ENCODE measurements at places on chromosomes 6 and 20.

GRCh38 chr6:75450903-75451302 lies 42.7 kb downstream of the FILIP1 start:
- no peak for DNase-seq

GRCh38 chr20:7497985-7498384 lies 442.3 kb downstream of the HAO1 start:
- DNase-seq = no peak

- no peak for DNase-seq
Measured at GRCh38 chr20:20658871-20659431, 53.5 kb downstream of the RALGAPA2 start.

DNA sequence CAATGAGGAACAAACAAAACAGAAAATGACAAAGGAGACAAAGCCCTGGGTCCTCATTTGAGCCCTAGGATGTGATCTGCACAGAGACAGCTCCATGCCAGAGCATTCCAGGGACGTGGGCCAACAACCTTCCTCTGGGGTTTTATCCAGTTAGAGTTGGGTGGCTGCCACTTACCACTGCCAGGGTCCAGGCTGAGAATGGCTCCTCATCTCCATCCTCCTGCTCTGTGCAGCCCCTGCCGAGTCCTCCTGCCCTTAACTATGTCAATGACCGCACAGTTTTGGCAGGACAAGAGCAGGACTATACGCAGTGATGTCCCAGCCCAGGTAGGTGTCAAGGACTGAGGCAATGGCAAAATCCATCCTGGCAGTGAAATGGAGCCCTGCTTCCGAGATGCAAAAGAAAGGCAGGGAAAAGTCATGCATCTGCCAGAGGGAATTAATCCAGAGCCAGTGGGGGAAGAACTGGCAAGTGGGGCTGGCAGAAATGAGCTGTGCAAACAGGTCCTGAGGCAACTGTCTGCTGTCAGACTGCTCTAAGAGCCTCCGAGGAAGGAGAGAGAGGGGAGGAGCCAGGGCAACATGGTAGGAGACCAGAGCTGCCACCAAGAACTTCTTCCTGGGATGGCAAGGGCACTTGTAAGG lies 449.4 kb downstream of the PTPRT start:
- no peak for DNase-seq

DNA sequence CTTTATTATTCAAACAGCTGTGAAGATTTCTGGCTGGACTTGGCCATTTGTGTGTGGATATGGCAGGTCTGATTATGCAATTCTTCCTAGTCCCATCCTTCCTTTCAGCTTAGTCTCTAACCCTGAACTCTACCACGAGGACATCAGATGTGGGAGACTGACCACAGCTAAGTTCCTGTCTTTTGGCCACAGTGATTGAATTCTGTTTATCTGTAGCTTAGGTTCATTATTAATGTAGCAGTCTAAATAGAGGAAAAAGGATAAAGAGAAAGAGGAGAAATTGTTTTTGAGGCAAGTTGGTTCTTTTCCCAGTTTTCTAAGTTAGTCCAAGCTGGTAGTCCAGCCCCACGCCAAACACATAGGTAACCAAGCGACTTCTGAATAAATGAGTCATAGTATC lies 598.9 kb downstream of the RFPL4B start:
- no peak for DNase-seq

GRCh38 chr20:43987531-43987930 lies 72.9 kb downstream of the TOX2 start:
- no peak for DNase-seq

GRCh38 chr20:61809006-61809770 lies 256.5 kb downstream of the TAF4 start:
- DNase-seq = no peak

- peak; percentile 82 for DNase-seq
Measured at GRCh38 chr6:136586295-136586694, 36.1 kb upstream of the MAP7 start.

- DNase-seq = no peak
Measured at GRCh38 chr6:19538096-19538495, 299.1 kb upstream of the ID4 start.

- no peak for DNase-seq
Measured at GRCh38 chr20:58842276-58842675, 8.4 kb downstream of the GNAS-AS1 start.

GRCh38 chr6:131733376-131734016 lies 22.7 kb upstream of the CTAGE9 start:
- peak; percentile 89 for DNase-seq

GRCh38 chr20:48669946-48670605 lies 157.7 kb downstream of the PREX1 start:
- DNase-seq = no peak

- no peak for DNase-seq
Measured at GRCh38 chr6:158358450-158359077, 46.3 kb downstream of the TULP4 start.

- DNase-seq = no peak
Measured at GRCh38 chr6:99993146-99993532, 884 bp downstream of the MCHR2 start.

DNA sequence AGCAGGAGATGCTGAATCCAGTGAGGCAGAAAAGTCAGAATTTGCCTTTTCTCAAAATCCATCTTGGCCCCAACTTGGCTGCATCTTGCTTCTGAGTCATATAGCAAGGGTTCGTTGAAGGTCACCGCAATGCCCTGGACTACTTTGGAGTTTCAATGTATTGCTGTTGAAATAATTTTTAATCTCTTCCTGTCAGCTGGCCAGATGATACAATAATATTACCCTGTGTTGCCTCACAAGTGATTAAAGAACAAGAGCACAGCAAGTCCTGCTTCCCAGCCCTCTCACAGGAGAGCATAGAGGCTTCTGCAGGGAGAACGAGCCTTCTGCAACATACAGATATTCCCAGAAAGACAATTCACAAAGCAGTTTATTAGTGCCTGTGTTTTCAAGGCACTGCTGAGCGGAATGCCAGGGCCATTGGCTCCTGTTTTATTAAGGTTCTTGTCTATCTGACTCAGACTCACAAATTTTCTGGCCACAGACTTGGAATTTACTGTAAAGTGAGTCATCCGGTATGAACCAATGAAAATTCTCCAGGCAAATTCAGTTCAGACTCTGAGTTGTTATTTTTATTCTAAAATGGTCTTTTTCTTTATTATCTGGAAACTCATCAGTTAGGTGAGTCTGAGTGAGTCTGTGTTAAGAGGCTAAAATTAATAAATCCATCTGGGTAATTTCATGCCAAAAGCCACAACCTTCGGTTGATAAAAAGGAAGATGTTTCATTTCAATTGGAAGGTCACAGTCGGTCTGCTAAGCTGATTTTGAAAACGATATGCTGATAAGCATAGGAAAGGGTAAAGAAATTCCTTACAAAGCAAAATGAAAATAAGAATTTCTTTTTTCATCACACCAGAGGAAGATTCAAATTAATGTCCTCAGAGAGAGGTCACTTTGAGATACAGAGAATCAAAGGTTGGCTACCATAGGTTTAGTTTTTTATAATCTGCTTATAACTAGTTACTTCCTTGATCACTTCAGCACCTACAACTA lies 289.4 kb upstream of the STXBP5 start:
- DNase-seq = peak; percentile 95

DNA sequence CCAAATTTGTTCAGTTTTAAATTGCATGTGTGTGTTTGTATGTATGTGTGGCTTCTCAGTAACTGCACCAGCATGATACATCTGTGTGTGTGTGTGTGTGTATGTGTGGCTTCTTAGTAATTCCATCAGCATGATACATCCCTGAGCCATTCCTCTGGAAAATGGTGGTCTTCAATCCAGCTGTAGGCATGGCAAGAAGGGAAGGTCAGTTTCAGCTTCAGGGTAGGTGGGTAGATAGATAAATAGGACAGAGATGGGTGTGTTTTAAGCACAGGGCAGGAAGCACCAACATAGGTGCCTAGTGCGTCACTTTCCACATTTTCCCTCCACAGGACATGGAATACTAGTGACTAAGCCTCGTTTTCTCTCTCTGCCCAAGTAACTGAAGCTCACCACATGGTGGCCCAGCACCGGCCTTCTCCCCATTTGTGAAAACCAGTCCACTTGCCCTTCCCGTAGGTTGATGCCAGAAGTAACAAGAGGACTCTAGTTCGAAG lies 82.9 kb downstream of the RPP40 start:
- DNase-seq = no peak

DNA sequence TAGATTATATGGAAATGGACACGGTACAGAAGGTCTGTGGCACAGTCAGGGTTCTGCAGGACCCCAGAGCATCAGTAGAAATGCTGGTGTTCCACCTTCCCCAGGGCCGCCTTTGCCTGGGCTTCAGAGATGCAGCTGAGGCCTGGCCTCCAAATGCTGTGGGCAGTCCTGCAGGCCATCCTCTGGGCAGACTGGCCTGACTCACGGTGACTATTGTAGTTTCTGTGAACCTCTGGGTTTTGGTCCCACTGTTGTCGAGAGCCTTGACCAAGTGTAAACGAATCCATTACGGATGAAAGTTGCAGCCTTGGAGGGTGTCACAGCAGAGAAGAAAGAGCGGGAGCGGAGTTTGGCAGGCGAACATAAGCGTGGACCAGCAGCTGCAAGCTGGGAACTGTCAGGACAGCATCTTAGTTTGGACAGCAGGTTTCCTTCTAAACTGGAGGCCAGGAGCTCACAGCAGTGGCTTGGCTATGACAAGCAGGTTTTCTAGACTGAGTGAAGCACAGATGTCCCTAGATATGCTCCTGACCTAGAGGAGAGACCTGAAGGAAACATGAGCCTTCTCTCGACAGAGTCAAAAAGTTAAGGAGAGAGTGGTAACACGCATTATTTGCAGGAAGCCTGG lies 46.2 kb upstream of the BCLAF1 start:
- DNase-seq = no peak

DNA sequence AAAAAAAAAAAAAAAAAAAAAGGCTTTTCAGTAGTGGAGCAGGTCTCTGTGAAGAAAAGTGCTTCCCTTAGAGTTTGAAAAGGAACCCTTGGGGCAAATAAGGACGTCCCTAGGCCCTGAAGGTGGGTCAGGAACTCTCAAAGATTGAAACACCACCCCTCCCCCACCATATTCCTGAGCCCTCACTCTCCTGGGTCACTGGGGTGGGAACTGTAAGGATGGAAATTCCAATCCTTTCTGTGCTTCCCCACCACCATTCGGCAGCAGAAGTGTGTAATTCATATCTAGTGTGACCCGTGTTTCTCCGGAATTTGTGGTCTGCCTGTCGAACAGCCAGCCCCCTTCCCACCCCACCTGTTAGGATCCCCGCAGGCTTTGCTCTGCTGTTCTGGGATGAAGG lies 12.3 kb downstream of the CDYL start:
- no peak for DNase-seq

- no peak for DNase-seq
Measured at GRCh38 chr20:57716901-57717300, 7.1 kb upstream of the PMEPA1 start.

DNA sequence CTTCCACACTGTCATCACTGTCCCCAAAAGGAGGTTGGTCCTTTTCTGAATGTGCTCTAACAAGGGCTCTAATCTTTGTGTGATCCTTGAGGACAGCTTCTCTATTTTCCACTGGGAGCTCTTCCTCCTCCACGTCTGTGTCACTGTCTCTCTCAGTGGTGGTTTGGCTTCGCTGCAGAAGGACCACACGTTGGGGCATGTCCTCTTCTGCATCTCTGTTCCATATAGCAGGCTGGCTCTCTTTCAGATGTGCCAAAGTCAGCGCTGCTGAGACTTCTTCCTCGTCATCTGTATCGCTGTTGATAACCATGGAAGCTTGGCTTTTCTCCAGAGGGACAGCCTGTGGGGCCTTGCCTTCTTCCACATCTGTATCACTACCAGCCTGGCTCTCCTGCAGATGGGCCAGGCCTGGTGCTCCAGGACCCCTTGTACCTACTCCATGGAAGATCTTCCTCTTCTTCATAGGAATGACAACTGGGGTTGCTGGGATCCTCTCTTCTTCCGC lies 4.6 kb downstream of the MDC1 start:
- no peak for DNase-seq

GRCh38 chr6:30557683-30557981 lies 537 bp downstream of the PRR3 start:
- peak; percentile 21 for DNase-seq

- peak; percentile 48 for DNase-seq
Measured at GRCh38 chr6:25556516-25556915, 95.5 kb upstream of the SCGN start.

GRCh38 chr20:4573564-4574355 lies 147.9 kb upstream of the PRND start:
- DNase-seq = peak; percentile 93

DNA sequence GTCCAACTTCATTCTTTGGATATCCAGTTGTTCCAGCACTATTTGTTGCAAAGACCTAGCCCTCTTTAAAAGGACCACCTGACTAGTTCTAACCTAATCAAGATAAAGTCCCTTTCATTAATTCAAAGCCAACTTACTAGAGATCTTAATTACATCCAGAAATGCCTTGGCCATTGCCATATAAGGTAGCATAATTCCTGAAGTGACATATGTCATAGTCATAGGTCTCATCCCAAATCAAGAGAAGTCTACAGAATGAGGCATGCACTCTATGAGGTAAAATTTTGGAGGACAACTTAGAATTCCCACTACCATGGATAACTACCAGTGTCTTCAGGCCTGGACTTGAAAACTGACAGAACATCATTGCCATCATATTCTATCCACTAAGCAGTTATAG lies 420.4 kb upstream of the ID4 start:
- no peak for DNase-seq

- DNase-seq = no peak
Measured at GRCh38 chr20:43749734-43750294, 23.0 kb upstream of the GTSF1L start.

DNA sequence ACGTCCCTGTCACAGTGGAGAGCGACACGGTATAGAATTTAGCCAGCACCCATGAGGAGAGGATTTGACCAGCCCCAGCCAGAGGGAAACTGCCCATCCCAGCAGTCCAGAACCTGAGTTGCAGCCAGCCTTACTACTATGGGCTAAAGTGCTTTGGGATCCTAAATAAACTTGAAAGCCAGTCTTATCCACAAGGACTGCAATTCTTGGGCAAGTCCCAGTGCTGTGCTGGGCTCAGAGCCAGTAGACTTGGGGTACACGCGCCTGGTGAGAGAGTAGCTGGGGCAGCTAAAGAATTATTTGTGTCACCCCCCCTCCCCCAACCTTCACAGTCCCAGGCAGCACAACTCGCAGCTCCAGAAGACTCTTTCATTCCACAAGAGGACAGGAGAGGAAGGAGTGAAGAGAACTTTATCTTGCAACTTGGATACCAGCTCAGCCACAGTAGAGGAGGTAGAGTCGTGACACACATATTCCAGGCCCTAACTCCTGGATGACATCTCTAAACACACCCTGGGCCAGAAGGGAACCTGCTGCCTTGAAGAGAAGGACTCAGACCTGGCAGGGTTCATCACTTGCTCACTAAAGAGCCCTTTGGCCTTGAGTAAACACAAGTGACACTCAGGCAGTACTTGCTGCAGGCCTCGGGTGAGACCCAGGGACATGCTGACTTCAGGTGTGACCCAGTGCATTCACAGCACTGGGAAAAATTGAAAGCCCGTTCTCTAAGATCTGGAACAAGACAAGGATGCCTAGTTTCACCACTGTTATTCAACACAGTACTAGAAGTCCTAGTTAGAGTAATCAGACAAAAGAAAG lies 100.3 kb downstream of the REV3L start:
- peak; percentile 13 for DNase-seq

- no peak for DNase-seq
Measured at GRCh38 chr6:906920-907319, 214.0 kb upstream of the EXOC2 start.
